Activated CD8-positive, alpha-beta T cell treated with anti-CD3 and anti-CD28 coated beads, Interleukin-2, amount 10 ng/mL, durations not matched to agents 7 days and 5 days (primary cell): ENCODE measurements at places on chromosomes 4 and X. TPM values are rescaled to one million over a fixed set of nuclear protein-coding genes. Genes with fewer than 3 reads are reported as not detected.

The GPC4 gene
- not detected for total RNA-seq

The KLF8 gene
- 2.8 TPM for total RNA-seq

The ITIH6 gene
- not detected for total RNA-seq

The SUPT20HL2 gene
- total RNA-seq = not detected

The ETDB gene
- total RNA-seq = not detected

The GAB3 gene
- 10.3 TPM for total RNA-seq

The PITX2 gene
- not detected for total RNA-seq

The ZCCHC18 gene
- 2.2 TPM for total RNA-seq

The SLC9B1 gene
- 0.83 TPM for total RNA-seq

The APBB2 gene
- total RNA-seq = 0.53 TPM

The FAM149A gene
- total RNA-seq = 0.66 TPM

The TLR3 gene
- total RNA-seq = 0.70 TPM

The PLAC1 gene
- not detected for total RNA-seq

The MXRA5 gene
- total RNA-seq = not detected
